Regular cardiac myocyte (primary cell): ENCODE measurements at places on chromosomes 5 and 9. TPM values are rescaled to one million over a fixed set of nuclear protein-coding genes. Genes with fewer than 3 reads are reported as not detected.

FAM114A2 gene
- total RNA-seq = 39.5 and 50.8 TPM in 2 replicates

MLANA gene
- total RNA-seq = not detected in 2 replicates

VCAN gene
- total RNA-seq = 281 and 787 TPM in 2 replicates

SPACA9 gene
- 2.8 and 3.5 TPM in 2 replicates for total RNA-seq

CDH6 gene
- total RNA-seq = 125 and 140 TPM in 2 replicates

EIF4E1B gene
- total RNA-seq = not detected in 2 replicates

ADAMTSL1 gene
- 38.6 and 63.1 TPM in 2 replicates for total RNA-seq

KCNV2 gene
- total RNA-seq = not detected in 2 replicates

ADAM19 gene
- total RNA-seq = 15.5 and 43.9 TPM in 2 replicates

AQP3 gene
- 0.85 and 0.96 TPM in 2 replicates for total RNA-seq

MUSK gene
- 0.19 and 0.56 TPM in 2 replicates for total RNA-seq

CDHR2 gene
- not detected in 2 replicates for total RNA-seq
